Stimulated activated CD4-positive, alpha-beta T cell treated with anti-CD3 and anti-CD28 coated beads, Interleukin-12 subunit alpha, Interleukin-12 subunit beta, amount 100 ng/mL, for 48 hours (primary cell): ENCODE measurements at places on chromosomes 12 and 14.
A peak's percentile ranks its signal among the peaks of the same experiment; 100 is the strongest.

GRCh38 chr14:63677891-63678379 lies 36.3 kb upstream of the WDR89 start:
- DNase-seq, result no peak

DNA sequence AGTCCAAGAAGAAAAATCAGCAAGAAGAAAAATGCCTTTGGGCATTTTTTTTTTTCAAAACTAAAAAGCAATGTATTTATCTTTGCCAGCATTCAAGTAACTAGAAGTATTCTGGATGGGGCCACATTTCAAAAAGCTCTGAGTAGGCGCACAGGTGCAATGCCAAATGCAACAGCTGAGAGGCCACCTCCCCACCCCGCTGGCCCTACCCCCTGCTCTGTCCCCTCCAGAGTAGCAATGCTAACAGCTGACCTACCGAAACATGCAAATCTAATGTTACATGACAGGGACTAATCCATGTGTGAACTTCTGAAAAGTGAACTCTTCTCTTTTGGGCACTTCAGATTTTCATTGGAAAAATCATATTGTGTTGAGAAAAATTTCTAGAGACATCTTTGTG lies 153.7 kb upstream of the SLC38A2 start:
- no peak for DNase-seq

- no peak for DNase-seq
These were observed 3.9 kb downstream of the NKX2-1 start for GRCh38 chr14:36515896-36516718.

GRCh38 chr12:45974171-45974719 lies 16.1 kb downstream of the SCAF11 start:
- no peak for DNase-seq

DNA sequence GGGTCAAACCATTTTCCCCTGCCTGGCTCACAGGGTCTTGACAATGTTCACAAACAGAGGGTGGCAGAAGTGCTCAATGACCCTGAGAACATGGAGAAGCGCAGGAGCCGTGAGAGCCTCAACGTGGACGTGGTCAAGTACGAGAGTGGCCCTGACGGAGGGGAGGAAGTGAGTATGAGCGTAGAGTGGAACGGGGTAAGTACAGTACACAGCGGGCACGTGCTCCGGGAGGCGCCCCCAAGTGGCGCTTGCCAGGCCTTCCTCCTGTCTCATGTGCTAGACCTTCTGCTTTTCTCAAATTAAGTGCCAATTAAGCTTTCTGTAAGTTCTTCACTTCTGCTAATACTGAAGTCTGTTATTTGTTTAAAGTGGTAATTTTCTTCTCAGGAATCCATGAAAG lies 35.9 kb downstream of the XRCC3 start:
- peak; percentile 14 for DNase-seq

GRCh38 chr14:104090071-104090748 lies 4.7 kb downstream of the ASPG start:
- no peak for DNase-seq

DNA sequence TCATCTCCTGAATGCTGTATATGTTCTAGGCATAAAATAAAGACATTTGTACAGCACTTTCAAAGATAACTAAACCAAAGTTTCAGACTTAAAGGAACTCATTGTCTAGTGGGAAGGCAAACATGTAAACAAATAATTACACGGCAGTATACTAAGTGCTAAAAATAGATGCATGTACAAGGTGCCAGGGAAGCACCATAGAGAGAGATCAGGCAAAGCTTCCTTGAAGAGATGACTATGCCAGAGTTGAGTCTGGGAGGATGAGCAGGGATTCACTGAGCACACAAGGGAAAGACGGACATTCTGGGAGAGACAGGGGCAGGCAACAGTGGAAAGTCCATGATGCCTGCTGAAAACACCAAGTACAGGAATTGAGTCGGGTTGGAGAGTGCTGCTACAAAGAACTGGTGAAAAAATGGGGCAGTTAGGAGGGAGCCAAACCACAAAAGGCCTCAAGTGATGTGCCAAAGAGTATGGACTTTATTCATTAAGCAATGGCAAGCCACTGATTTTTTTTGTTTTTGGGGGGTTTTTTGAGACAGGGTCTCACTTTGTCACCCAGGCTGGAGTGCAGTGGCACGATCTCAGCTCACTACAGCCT lies 26.8 kb downstream of the ANKS1B start:
- DNase-seq, result no peak

DNA sequence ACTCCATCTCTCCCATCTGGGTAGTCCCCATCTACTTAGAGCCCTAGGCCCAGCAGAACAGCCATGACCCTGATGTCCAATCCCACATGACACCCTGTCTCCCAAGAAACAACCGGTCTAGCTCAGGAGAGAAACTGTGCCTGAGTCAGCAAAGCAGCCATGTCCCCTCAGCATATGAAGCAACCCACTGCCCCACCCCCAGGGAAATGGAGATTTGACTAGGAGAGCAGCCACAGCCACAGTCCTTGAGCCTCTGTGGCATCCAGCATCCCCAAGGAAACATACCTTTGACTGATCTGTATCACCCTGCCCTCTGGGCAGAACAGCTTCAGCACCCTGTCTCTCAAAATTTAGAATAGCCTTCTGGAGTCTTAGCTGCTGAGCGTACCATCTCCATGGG lies 641.9 kb upstream of the FBXO33 start:
- no peak for DNase-seq
